ENCODE measurements at places on chromosomes 1 and 21.

DNA sequence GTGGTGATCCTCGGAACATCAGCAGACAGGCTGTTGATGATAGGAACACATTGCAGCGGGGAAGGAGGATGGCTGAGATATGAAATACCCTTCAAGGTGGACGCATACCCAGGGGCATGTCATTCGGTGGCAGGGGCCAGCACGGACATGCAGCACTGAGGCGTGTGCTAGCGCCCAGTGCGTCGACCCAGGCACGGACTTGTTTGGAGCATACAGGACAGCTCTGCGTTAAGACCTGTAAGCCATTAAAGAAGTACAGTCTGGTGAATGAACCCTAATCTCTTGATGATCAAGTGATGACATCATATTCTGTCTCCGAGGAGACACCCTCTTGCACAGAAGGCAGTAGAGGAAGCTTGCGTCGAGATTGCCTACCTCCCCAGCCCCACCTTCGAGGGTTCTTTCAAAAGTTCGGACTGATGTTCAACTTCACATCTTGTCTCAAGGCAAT is 63.6 kb upstream of the KIF26B start:
- no peak for DNase-seq

- no peak for DNase-seq
Measured at GRCh38 chr1:204408602-204409001, 3.0 kb downstream of the PPP1R15B start.

DNA sequence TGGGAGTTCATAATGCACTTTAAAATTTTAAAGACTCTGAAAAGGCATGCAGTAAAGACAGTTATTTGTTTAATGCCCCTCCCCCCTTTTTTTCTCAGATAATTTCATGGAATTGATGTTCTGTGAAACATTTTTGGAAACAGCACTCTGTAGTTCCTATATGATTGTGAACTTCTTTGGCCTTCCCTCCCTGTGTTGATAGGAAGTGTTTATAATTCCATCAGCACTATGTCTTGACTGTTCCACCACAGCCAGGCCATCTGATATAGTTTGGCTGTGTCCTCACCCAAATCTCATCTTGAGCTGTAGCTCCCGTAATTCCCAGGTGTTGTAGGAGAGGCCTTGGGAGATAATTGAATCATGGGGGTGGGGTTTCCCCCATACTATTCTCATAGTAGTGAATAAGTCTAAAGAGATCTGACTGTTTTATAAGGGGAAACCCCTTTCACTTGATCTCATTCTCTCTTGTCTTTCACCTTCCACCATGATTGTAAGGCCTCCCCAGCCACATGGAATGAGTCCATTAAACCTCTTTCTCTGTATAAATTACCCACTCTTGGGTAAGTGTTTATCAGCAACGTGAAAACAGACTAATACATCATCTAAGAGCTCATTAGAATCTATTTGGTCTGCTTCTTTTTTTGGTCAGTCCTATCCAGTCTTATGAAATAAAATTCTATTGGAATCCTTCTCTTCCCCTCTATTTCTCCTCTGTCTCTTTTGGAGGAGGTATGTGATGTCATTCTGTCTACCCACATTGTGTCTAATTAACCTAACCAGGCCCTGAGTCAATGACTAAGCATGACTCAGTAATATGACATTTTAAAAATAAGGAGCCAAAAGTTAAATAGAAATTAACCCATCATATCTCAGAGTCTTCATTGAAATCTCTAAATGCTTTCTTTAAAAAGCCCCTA is 8.9 kb downstream of the CCDC185 start:
- peak; percentile 32 for DNase-seq

DNA sequence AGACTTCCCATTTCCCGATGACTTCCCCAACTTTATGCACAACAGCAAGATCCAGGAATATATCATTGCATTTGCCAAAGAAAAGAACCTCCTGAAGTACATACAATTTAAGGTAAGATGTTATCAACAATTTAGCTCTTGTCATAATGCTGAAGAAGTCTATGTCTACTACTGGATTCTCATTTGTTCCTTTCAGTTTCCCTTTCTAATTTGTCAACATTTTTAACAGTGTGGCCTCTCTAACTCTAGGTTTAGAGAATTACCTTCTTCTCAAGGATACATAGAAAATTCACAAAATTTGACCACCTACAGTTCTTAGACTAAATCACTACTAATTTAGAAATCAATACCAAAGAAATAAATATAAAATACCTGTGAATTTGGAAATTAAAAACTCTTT is 13.2 kb downstream of the FMO3 start:
- no peak for DNase-seq

DNA sequence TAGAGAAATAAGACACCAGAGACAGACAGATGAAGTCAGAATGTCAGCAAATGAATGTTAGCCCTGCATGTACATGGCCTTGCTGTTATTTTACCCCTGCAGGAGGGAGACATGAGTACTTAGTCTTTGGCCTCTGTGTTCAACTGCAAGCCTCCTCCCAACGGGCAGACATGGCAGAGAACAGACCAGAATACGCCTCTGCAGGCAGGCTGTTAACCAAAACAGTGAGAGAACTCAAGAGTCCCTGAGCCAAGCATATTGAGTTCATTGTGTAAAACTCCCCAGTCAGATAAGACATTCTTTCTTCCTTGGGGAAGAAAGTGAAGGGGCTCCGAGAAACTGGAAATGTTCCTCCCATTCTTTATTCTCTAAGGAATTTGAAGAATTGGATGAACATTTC is 150.9 kb downstream of the PHTF1 start:
- no peak for DNase-seq

- DNase-seq: no peak
Measured at GRCh38 chr1:65486613-65487012, 66.1 kb downstream of the LEPR start.

DNA sequence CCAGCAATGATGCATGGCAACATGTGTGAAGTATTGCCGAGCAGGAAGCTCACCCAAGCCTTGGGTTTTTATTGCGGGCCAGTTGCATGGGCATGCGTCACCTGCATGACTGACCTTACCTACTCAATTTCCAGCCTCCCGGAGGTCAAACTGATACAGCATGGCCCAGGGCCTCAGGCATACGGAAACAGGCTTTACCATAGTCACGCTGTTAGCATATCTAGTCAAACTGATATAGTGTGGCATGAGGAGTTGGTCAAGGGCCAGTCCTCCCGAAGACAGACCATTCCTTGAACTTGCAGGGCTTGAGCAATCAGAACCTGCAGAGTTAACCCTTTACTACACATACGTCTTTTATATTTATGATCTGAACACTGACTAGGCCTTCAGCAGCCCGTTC is 6.4 kb upstream of the DUSP12 start:
- no peak for DNase-seq

- no peak for DNase-seq
Measured at GRCh38 chr1:180646547-180646946, 14.7 kb downstream of the XPR1 start.

DNA sequence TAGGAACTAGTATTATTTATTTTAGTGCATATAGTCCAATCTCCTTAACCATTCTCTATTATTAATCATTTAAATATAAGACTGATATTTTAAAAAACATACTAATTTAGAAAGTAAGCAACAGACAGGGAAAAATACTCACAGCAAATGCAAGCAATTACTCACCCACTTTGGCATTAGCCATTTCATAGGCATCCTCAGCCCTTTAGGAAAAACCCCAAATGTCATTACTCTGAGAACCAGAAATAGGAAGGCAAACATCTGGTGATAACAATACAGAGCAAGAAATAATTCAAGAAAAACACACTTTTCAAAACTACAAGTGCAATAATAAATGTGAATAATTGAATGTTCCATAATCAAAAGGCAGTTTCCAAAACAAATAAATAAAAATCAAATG is 545.1 kb downstream of the PLPP3 start:
- no peak for DNase-seq

DNA sequence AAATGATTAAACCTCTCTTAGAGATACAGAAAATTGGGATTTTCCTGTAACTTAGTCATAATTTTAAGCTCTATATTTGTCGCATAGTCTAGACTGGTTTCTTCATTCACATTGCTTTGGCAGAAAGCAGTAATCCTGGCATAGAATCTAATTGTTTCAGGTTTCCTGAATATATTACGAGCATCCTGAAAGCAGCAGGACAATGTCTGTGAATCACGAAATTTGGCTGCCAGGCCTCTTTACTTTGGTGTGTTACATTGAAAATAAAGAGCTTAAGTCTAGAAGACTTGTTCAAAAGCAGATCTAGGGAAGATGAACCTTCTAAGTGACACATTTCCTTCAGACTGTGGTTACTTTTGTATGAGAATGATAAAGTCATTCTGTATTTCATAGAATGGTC is 72.2 kb downstream of the TDRD5 start:
- DNase-seq: no peak

- no peak for DNase-seq
Measured at GRCh38 chr1:183674339-183674738, 21.2 kb upstream of the APOBEC4 start.

GRCh38 chr1:182713939-182714338 is 29.6 kb upstream of the RGS8 start:
- no peak for DNase-seq

- DNase-seq: no peak
Measured at GRCh38 chr21:27094184-27094948, 127.5 kb upstream of the ADAMTS5 start.

DNA sequence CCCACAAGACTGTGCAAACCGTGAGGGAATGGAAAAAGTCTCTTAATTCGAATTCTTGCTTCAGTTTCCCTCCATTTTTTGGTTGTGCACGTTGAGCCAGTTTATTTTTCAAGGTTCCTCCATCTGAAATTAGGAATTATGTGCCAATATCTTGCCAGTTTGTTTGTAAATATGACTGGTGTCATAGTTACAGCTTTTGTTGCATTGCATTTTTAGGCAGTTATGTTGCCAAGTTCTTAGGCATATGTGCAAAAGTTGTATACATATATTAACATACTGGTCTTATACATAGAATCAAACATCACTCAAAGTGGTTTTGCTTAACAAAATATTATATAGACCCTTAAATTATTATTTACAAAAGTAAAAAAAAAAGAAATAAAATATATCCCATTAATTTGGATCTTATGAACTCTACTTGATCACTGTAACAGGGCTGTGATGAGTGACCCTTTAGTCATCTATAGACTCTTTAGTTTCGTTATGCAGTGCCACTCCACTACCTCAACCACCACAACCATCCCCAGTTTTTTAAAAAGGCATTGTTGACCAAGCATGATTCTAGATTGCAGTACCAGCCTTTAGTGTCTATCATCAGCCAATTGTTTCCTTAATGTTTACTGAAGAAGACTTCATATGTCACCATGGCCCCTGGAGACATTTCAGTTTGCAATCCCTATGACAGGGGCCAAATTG is 20.9 kb upstream of the DYNLT5 start:
- DNase-seq: no peak

DNA sequence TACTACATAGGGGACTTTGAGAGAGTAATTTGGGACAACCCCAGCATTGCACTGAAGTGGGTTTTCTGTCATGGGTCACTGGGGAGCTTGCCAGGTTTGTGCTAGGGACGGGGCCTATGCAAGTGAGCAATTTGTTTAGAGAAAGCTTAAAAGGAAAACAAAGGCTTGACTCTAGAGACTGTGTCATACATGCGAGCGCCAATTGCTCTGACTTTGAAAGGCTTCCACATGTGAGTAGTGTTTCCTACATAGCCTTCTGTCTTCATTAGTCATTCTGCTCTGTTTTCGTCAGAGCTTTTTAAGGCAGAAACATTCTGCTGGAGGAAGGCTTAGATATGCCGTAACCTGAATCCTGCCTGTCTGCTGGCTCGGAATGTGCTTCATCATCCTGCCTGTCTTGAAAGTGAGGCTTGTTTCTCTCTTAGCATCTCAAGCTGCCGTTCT is 28.4 kb downstream of the TRIM45 start:
- no peak for DNase-seq

DNA sequence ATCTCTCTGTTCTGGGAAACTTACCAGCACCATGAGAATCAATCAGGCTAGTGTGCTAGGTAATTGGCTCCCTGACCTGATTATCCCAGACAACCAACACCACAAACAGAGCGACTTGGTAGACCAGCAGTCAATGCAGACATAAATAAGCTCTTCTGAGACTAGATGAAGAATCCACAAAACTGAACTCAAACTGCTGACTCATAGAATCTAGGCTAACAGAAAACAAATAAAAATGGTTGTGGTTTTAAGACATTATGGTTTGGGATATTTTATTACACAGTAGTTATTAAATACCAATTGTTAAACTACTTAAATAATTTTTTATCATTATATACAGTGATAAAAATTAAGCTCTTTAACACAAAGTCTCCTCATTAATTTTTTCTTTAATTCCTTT is 535.7 kb downstream of the COL11A1 start:
- DNase-seq: no peak

DNA sequence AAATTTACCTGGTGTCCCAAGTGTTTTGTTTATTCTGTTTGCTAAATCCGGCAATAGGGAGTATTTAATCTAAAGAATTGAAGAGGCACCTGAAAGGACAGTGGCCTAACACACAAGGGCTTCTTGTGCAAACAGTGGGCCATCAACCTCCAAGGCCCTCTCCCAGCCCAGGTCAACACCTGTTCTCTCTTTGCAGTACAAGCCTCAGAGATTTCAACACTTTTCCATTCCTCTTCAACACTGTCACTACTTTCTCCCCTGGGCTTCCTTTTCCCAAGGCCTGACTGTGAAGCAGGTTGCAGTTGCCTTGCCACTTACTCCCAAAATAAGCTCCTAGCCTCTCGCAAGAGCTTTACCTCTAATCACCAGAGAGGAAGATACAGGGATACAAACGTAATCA is 3.2 kb upstream of the SNAPIN start:
- no peak for DNase-seq

- DNase-seq: no peak
Measured at GRCh38 chr21:29501451-29501850, 202.7 kb downstream of the BACH1 start.

GRCh38 chr1:62312698-62313097 is 6.5 kb downstream of the KANK4 start:
- no peak for DNase-seq

- no peak for DNase-seq
Measured at GRCh38 chr1:93433407-93433961, 14.4 kb upstream of the FNBP1L start.

DNA sequence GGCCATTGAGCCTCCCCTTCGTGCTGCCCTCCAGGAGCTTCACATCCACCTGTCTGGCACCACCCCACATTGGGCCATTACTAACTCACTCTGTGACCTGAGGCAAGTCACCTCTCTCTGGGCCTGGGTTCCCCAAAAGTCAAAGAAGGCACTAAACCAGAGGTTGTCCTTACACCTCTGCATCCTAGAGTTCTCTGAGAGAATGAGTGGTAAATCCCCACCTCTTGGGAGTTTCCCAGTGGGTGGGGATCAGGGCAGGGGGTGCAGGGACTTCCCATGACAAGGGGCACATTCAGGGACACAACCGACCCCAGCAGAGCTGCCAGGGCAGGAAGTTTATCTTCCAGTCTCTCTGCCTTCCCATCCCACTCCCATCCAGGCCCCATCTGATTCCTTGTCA is 99.7 kb downstream of the EPHB2 start:
- no peak for DNase-seq

- DNase-seq: no peak
Measured at GRCh38 chr1:89382479-89382878, 18.6 kb downstream of the GBP6 start.

DNA sequence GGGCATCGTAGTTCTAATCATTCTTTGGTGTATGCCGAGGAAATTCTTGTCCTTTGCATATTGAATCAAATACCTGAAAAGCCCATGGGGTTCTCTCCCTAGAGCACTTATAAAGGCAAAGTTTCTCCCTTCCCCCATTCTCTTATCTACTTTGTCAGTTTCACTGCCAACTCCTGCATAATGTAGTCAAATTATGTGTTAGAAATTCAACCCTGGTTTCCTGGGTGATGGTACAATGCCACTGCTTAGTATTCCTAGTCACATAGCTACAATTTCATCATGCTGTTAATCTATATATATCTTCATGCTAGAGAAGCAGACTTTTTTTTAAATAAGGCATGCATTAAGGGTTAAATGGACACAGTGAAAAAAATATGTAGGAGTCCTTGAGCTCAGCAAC is 119.0 kb downstream of the PDE4B start:
- peak; percentile 5 for DNase-seq
